ENCODE measurements at places on chromosomes 7 and 10.

DNA sequence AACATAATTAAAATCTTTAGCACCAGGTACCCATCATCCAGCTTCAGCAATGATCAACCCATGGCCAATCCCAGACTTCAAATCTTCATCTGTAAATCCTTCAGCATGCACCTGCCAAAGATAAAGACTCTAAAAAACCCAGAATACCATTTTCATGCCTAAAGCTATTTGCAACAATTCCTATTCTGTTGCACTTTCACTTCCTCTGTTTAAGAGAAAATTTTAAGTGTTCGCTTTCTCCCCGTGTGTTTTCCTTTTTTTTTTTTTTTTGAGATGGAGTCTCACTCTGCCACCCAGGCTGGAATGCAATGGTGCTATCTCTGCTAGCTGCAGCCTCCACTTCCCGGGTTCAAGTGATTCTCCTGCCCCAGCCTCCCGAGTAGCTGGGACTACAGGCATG, 31.8 kb upstream of the HTR5A start:
- DNase-seq, result no peak

- DNase-seq, result peak; percentile 71
These were observed 14.3 kb downstream of the MOSPD3 start for GRCh38 chr7:100626530-100627237.

DNA sequence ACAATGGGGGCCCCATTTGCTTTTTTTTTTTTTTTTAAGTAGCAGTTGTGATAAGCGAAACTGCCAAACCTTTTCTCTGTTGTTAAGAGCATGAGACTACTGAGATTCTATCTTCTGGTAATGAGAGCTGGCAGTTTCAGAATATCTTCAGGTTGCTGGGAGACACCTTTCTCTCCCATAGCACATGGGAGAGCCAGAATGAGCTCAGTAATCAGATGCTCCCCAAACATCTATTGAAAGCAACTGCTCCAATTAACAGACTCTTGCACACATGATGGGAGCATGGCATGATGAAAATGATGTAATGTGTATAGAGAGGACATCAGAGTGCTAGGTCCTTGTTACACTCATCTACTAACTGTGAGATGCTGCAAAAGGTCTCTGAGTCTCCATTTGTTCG, 18.8 kb downstream of the MYO3A start:
- DNase-seq, result no peak

DNA sequence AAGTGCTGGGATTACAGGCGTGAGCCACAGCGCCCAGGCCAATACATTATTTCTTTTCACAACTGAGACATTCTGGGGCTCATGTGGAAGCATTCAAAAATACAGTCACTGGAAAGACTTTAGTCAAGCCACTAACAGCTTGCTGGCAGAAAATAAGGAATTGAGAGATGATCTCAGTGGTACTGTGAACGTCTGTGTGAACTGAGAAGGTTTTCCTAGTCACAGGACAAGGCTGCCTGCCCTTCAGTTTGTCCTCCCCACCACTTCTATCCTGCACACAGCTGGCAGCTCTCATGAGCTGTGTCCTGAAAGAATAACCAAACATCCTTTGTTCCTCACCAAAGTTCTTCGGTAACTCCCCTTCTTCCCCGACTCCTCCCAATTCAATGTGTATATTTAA, 31.3 kb upstream of the ITGA8 start:
- no peak for DNase-seq

- DNase-seq, result no peak
These were observed 17.8 kb upstream of the LMOD2 start for GRCh38 chr7:123637878-123638277.

GRCh38 chr7:15397159-15397550, 164.7 kb downstream of the AGMO start:
- no peak for DNase-seq

GRCh38 chr7:157946398-157947060, 609.7 kb downstream of the DNAJB6 start:
- DNase-seq, result no peak

GRCh38 chr7:94069162-94069739, 65.1 kb upstream of the BET1 start:
- DNase-seq, result no peak

DNA sequence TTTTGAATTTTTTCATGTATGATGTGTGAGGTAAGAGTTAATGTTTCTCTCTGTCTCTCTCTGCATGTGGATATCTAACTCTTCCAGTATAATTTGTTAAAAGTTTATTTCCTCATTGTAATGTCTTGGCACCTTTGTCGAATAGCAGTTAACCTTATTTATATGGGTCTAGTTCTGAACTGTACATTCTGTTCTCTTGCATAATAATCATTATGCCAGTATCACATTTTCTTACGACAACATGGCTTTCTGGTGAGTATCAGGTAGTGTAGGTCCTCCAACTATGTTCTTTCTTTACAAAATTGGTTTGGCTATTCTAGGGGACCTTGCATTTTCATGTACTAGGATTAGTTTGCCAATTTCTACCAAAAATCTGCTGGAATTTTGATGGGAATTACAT, 337.0 kb upstream of the FZD8 start:
- DNase-seq, result no peak

DNA sequence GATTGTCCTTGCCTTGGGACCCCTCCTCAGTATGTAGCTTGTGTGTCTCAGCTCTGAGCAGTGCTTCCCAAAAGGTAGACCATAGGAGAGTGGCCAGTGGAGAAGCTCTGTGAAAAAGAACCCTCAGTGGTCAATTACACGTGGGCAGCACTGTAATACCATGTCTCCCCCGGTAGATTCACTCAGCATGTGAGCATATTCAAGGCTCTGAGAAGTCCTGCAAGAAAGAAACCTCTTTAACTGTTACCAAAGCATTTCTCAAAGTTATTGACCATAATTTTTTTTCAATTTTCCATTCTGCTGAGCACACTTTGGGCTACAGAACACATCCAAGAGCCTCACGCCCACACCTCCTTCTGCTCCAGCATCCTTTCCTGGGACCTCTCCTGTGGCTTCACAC, 143.1 kb downstream of the RGS10 start:
- DNase-seq, result no peak

GRCh38 chr10:58641708-58642107, 129.0 kb downstream of the BICC1 start:
- DNase-seq, result no peak

DNA sequence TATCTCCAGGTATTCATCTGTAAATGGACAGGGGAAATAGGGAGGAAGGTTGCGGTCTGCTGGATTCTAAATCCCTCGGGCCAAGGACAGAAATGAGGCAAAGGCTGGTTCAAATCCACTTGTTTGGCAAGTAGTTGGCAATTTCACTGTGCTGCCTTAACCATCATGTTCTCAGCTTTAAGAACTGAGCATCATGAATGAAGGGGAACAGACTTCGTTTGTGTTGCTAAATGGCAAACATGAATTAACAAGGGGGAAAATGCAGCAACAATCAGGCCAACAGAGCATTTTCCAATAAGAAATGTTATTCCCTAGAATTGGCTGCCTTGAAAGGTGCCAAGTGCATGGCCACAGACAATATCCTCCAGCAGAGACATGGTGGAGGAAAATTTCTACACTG, 36.9 kb downstream of the PARD3 start:
- DNase-seq, result no peak

GRCh38 chr10:31051703-31052102, 20.0 kb upstream of the ZNF438 start:
- no peak for DNase-seq

- DNase-seq, result no peak
These were observed 3.1 kb upstream of the ZAN start for GRCh38 chr7:100730136-100730800.

DNA sequence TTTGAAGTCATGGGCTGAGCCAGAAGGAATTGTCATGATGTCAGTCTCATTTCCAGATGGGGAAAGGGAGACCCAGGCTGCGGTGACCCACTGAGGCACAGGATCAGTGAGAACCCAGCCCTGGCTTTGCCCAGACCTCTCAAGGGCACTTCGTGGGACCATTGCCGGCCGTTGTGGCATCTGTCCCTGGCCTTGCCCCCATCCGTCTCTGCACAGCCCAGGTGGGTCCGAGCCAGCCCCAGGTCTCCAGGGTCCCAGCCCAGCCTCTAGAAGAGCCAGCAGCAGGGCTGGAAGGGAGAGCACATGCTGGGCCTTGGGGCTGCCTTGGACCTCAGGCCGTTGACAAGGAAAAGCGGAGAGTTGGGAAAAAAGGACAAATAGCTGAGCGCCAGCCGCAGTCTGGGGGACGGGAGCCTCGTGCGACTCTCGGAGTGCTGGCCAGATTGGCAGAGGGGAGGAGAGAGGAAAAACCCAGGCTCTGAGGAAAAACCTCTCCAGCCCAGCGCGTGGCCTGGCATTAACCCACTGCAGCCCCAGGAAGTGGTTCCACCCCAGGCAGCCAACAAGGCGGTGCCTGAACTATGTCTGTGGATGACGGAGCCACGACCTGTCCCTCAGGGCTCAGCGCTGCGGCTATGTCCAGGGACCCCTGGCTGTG, 30.2 kb downstream of the GRIFIN start:
- no peak for DNase-seq

DNA sequence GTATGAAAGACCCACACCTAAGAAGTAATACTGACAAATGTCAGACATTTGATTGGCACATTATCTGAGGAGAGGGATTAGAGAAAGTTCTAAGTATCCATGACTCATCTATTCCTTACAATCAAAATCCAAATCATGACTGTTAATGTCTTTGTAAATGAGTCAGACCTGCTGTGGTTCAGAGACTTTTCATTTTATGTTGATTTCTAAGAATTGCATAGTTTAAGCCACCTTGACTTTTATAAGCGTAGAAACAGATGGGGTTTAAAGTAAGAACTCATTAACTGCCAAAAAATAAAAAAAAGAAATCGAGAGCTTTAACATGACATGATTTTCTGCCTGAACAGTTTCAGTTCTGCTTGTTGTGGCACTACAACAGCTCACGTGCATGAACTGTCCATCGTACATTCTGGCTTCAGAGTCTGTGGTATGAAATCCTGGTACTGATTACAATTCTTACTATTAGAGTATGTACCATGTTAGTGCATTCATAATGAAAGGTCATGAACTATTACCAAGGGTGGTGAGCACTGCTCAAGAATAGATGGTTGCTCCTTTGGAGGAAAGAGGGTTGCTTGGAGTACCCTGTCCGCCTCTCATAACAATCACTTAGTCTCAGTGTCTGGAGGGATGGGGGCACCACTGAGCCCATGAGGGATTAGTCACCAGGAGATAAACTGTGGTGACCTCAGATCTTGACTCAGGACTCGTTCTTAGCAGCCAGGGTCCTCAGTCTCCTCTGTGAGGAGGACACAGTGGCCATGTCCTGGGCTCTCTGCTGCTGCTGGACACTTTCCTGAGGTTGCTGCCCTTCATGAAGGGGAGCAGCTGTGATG, 42.2 kb downstream of the ACSM6 start:
- no peak for DNase-seq

DNA sequence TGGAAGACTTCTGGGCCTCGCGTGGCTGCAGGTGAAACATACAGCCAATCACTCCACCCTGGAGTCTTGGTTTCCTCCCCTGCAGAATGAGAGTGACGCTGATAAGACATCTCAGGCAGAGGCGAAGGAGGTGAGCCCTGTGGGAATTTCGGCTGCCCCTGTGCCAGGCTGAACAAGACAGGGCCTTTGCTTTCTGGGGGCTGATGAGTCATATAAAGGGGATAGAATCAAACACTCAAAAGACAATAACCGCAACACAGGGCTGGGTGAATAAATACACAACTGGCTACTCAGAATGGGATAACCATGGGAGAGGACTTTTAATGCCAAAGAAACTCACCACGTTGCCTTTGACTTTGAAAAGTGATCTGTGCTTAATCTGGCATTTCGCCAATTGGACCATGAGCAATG, 143.8 kb downstream of the KCNMA1 start:
- DNase-seq, result no peak

- DNase-seq, result peak; percentile 37
These were observed 15.6 kb upstream of the PBLD start for GRCh38 chr10:68348265-68348741.

DNA sequence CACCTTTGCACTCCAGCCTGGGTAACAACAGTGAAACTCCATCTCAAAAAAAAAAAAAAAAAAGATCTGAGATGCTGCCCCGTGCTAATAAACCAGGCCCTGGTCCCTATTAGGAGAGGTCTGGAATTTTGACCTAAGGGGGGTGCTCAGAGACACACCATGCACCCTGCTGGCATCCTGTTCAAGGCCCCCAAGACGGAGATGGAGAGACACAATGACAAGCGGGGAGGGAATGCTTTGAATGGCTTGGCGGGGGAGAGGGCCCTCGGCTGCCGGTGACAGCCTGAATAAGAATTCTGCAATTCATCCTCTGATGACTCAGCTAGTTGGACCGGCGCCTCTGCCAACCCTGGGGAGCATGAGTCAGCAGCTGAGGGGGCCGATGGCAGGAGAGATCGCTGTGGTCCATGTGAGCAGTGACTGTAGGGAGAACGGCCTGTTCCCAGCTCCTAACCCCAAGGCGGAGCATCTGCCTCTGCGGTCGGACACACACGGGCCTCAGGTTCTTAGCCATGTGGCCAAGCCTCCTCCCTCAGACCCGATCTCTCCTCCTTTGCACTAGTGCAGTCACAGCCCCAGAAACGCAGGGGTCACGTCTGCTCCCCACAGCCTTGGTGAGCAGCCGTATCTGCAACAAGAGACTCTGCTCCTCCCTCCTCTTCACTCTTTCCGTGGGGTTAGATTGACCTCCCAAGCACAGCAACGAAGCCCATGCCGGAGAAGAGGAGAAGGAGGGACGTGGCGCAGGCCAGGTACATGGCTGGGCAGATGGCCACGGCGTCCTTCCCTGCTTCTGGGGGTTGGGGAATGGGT, 14.9 kb downstream of the TRIM56 start:
- no peak for DNase-seq

DNA sequence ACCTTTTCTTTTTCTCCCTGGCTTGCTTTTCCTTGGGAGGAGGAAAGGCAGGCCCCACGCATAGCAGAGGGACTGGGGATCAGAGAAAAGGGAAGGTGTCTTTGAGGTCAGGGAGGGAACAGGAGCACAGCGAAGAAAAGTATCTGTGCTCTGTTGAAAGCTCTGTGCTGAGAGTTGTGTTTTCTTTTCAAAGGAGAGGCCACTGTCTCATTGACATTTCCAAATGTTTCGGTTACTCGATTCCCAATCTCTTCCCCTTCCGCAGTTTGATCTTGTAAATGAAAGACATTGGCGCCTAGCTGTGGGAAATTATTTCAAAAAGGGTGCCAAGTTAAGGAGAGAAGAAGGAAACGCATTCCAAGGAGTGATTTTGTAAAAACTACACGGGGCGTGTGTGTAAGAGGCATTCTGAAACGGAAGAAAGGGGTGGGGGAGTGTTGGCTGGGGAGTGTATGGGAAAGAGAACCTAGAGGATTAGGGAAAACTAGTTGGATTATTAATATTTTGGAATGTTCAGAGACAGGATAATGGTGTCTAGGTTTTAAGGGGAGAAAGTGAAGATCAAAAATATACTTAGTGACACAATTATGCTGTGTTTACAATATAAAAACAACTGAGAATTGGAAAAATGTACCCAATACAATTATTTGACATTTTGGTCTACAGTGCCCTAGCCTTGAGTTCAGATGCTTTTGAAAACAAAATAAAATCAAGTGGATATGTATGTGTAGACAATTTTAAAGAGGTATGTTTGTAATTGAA, 708 bp downstream of the KLHDC10 start:
- DNase-seq, result no peak

- no peak for DNase-seq
These were observed 80.9 kb downstream of the ABLIM1 start for GRCh38 chr10:114577133-114577532.
